ENCODE measurements at places on chromosomes 4 and X. TPM values are rescaled to one million over a fixed set of nuclear protein-coding genes. Genes with fewer than 3 reads are reported as not detected.

DNA sequence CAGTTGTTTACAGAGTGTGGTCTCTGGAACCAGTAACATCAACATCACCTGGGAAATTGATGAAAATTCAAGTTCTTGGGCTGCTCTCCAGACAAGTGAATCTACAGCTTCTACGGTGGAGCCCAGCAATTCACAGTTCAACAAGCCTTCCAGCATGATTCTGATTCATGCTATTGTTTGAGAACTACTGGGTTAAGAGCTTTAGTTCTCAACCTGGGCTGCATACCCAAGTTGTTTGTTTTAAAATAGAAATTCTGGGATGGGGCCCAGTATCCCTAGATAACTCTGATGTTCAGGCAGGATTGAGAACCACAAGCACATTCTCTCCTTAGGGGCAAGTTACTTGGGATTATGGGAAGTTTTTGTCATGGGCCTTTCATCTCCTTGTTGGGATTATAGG lies 37.9 kb upstream of the PGK1 start:
- DNase-seq, result no peak

DNA sequence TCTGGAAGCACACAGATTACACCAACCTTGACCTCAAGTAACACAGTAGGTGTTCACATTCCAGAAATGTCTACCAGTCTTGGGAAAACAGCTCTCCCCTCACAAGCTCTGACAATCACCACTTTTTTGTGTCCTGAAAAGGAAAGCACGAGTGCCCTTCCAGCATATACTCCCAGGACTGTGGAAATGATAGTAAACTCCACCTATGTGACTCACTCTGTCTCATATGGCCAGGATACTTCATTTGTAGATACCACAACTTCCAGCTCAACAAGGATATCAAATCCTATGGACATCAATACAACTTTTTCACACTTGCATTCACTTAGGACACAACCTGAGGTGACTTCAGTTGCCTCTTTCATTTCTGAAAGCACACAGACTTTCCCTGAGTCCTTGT lies 46.9 kb downstream of the ADGRG4 start:
- DNase-seq, result no peak

DNA sequence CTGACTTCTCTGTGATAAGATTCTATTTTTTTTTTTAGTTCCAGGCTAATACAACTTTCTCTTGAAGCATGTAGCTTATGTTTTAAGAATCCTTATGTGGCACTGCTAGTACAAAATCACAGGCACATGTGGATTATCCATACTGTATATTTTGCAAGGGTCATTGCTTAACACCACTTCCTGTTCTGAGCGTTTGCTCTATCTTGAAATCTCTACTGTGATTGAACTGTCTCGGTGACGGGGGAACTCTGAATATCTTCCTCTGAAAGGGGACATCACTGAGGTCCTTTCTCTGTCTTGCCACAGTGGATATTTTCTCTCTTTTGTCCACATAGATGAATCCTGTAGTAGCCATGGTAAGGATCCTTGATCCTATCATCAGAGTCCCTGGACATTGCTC lies 2.1 kb upstream of the WFS1 start:
- DNase-seq, result no peak

GRCh38 chr4:167079762-167080161 lies 154.5 kb downstream of the SPOCK3 start:
- DNase-seq, result no peak

DNA sequence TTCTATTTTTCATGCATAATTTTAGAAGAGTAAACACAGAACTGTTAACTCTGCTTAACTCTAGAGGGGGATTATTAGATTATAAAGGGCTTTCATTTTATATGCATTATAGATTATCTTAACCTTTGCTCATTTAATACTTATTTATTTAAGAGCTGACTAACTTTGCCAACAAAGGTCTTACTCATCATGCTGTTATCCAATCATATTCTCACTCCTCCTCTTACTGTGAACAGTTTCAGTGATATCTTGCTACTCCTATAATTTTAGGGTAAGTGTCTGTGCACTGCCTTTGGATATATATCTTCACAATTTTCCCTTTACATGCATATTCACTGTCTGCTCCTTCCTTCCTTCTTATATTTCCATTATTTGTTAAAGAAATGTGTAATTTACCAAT lies 1814.9 kb downstream of the STIM2 start:
- no peak for DNase-seq

DNA sequence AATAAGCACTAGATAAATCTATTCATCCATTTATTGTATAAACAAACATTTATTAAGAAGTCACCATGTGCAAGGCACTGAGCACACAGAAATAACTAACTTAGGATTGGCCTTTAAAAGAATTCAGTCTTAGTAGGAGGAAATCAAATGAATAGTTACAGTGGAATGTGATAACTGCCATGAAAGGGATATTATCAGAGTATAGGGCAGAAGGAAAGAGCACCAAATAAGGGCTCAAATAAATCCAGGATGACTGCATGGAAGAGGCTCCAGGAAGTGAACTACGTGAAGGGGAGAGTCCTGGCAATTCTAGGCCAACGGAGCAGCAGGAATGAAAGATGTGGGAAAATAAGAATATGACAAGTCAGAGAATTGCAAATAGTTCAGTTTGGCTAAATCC lies 406.0 kb downstream of the INPP4B start:
- DNase-seq, result no peak

GRCh38 chr4:144213371-144213770 lies 72.9 kb upstream of the GYPA start:
- DNase-seq, result no peak

- DNase-seq, result no peak
These were observed 109.3 kb upstream of the MSX1 start for GRCh38 chr4:4750187-4750586.

- DNase-seq, result no peak
These were observed 418.6 kb downstream of the INPP4B start for GRCh38 chr4:142427456-142427855.

- no peak for DNase-seq
These were observed 97.4 kb upstream of the TRPC5OS start for GRCh38 chrX:111778591-111778990.

RAB41 gene
- not detected for total RNA-seq

POF1B gene
- total RNA-seq, result 0.76 TPM

GALNTL6 gene
- 0.16 TPM for total RNA-seq

Data from left lung (tissue), 14 donors.